ENCODE measurements at places on chromosomes 7 and 10.

DNA sequence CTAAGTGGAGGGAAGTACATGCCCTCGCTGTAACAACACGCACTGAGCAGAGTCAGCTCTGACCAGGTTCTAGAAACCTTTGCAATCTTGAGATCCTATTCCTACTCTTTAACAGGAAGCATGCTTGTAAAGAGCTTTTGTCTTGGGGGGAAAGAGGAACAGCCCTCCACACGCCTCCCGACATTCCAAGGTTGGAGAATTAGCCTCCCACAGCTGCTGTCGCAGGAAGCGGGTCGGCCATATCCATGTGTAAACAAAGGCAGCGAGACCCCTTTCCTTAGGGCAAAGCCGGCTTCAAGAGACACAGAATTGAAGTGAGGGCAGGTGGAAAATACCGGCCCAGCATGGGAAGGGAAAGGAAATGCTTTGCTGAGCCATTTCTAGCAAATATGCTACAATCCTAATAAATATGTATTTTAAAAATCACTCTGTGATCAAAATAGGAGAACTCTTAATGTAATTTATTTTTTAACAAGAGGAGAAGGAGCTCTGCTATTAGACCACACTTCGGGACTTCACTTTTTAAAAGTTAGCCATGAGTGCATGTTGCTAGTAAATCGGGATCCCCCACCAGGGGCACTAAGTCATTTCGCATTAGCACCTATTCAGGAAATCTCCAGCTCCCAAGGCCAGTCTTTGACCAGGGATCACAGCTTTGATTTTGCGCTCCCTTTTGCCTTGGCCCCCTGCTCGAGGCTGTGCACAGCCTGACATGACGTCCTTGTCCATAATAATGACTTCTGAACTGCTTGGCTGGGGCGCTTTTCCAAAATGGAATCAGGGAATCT, 55.9 kb downstream of the FAM204A start:
- no peak for DNase-seq

- DNase-seq = no peak
Measured at GRCh38 chr7:28984217-28984616, 26.1 kb upstream of the TRIL start.

GRCh38 chr7:42432644-42433043, 195.6 kb upstream of the GLI3 start:
- DNase-seq = no peak

DNA sequence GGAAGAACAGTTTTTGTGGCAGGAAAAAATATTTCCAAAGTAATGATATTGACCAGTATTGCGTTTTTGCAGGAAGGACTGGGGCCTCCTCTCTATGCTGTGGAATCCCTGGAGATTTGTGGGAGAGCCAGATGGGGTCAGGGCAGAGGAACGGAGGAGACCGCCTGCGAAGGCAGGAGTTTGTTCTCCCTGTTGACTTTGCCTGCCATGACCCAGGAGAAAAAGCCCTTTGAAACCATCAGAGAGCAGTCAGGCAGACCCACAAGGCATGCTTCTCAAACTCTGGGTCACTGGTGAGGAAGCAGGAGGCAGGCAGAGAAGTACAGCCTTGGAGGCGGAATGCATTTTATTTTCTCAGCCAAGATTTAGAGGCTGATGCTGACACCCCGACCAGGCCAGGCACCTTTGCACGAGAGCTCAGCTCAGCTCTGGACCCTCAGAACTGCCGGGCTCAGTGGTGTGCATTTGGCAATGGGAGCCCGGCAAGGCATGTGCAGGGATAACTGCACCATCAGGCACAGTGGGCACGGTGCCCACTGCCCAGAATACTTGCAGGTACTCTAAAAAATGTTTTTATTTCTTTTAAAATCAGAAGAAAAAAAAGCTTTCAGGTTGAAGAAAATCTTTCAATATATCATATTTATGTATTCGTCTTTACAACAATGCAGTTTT, 410.4 kb downstream of the RPS24 start:
- DNase-seq = no peak

- DNase-seq = no peak
Measured at GRCh38 chr7:131329176-131329570, 1.5 kb downstream of the MKLN1 start.

DNA sequence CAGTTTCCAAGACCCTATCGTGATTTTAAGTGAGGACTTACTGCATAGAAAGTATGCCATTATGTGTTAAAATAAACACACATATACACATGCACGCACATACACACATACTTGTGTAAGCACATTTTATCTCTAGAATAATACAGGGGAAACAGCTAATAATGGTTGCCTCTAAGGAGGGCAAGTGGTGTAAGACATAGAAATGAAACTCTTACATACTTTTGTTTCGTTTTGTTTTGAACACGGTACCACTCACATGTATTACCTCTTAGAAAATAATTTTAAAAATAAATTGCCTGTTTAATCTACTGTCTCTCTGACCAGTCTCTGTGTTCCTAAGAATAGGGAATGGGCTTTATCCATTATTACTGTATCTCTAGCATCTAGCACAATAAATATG, 49.2 kb downstream of the HERPUD2 start:
- DNase-seq = no peak

- DNase-seq = no peak
Measured at GRCh38 chr7:53001221-53001620, 34.2 kb upstream of the POM121L12 start.

DNA sequence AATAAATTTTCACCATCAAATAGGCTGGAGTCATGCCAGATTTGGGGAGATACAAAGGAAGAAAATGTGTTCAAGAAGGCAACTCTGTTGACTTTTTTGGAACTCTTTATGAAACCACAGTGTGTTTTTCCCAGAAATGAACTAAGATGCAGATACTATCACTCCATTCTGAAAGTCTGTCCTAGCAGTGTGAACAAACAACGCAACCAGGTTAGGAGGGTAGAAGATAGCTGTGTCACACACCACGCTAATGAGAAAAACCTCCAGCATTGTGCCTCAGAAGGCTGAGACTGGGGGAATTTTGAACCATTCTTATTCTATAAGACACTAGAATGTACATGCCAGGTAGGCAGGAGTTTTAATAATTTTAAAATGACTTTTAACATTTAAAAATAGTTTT, 15.9 kb upstream of the ATP6V0A4 start:
- no peak for DNase-seq

DNA sequence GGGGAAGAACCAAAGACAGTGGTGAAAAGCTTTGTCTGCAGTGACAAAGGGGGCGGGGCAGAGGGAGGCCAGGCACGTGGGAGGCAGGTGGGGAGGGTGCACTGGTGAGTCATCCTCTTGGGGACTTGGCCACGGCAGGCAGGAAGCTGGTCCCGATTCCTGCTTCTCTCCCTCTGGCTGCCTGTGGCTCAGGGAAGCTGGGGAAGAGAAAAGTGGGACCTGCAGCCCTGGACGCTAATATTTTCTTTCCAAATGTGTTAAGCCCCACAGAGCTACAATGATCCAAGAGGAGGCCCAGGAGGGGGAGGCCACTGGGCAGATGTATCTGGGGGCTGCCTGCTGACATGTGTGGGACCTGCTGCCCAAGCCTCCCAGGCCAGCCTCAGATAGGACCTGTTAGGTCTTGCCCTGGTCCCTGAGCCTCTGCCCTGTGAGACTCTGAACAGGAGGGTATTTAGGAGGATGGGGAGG, 231.8 kb downstream of the KCNMA1 start:
- DNase-seq = no peak

DNA sequence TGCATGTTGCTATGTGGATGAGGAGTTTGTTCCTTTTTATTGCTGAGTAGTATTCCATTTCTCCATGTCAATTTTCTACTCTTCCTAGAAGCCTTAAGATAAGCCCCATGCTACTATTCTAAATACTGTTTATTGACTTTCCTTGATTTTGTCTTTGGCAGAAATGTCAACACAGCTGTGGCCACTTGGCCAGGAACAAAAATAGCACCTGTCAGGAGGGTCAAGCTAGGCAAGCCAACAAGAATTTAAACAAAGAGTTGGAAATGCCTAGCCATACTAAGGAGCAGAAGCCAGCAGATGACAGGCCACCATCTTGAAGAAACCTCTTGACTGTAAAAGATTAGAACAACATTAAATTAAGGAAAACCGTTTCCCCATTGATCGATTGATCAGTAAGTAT, 34.7 kb downstream of the JAZF1 start:
- no peak for DNase-seq

DNA sequence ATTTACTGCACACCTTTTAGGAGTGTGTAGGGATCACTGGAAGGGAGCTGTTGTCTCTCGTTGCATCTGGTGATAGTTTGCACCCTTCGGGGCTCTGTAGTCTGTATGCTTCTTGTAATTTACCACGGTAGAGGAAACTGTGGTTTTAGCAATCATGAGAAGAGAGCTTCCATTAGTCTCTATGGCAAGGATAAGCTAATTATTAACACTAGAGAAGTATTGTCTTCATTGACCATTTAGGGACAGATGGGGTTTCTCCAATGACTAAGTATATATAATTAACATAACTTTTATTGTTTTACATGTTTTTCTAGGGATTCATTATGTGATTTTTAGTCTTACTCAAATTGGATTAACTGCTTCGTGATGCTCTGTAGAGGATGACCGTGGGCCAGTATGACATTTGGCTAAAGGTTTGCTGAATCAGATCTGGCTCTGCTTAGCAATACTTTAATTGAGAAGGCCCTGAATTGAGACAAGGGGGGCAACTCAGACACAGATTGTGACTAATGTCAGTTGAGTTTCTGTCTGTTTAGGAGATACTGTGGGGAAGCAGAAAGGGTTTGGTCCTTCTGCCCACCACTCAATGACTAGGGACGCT, 8.7 kb downstream of the SLC18A2 start:
- DNase-seq = no peak

DNA sequence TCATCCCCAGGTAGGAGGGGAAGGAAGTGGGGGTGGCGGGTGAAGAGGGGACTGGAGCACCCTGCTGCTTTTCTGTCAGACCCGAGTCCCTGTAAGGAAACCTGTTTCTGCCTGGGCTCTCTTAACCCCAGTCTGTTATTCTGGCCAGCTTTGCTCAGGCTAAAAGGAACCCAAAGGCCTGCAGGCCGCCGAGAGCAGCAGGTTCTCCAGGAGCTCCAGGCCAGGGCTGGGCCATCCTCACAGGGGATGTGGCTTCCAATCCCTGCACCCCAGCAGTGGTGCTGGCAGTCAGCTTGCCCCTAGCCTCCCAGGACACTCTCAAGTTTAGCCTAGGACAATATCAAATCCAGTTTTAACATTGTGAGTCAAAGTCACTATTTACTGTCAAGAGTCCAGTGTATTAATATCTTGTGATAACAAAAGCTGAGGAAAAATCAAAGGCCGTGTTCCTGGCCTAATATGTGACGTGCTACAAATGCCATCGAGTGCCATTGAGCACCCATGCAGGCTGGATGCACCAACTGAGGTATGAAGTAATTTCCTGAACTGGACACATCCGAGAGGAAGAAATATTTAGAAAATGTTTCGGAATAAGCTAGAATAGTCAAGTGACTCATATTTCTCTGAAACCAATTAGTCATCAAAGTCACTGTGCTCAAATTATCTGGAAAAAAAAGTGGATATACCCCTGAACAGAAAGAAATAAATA, 7.0 kb downstream of the PKD1L1 start:
- DNase-seq = no peak

- no peak for DNase-seq
Measured at GRCh38 chr10:70376436-70377378, 5.7 kb downstream of the LRRC20 start.

DNA sequence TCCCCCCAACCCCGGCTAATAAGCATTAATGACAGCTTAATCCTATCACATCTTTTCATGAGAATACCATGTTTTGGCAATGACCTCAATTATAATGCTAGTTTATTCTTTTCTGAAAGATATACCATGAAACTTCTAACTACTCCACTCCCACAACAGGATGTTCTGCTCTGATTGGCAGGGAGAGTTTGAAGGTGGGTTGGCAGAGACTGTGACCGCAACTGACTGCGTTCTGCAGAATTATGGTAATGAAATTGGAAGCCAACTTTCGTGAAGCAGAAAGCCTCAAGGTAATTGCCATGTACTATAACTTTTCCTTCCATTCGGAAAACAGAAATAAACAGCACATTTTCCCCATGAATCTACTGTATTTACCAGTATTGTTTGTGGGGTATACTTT, 288.2 kb upstream of the SEMA3D start:
- DNase-seq = no peak

GRCh38 chr7:117333168-117333567, 10.3 kb upstream of the WNT2 start:
- DNase-seq = no peak

DNA sequence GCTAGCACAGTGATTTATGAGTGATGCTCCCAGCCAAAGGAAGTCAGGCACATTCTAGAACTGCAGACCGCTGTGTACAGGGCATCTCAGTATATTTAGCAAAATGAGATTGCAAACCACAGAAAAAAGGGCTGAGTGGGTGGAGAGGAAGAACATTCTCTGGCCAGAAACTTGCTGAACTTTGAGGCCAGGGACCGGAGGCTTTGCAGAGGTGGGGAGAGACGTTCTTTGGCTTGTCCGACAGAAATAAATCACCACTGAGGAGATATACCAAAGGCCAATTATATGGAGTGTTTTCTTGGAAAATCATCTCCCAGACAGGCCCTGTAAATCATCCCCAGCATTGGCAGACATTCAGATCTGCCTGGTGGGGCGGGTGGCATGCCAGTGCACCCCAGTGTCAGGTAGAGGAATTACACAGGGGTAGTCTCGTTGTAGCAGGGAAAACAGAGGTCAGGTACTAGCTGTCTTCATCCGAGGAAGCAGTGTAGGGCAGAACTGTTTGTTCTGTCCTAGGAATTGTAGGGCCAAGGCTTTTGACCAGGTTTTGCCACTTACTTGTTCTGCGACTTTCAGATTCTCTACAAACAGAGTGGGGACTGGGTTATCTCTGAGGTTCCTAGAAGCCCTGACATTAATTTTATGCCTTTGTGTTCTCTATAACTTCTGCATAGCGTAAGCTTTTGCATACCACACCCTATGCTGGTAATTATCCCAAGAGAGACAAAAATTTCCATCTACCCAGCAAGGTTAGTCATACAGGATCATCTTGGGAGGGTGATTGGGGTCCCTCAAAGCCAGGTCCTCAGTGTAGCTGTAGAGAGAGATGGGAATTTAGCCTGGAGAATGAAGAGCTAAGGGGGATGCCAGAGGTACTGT, 655.6 kb downstream of the LRMDA start:
- DNase-seq = no peak

- no peak for DNase-seq
Measured at GRCh38 chr10:74925291-74925690, 98.9 kb downstream of the KAT6B start.

DNA sequence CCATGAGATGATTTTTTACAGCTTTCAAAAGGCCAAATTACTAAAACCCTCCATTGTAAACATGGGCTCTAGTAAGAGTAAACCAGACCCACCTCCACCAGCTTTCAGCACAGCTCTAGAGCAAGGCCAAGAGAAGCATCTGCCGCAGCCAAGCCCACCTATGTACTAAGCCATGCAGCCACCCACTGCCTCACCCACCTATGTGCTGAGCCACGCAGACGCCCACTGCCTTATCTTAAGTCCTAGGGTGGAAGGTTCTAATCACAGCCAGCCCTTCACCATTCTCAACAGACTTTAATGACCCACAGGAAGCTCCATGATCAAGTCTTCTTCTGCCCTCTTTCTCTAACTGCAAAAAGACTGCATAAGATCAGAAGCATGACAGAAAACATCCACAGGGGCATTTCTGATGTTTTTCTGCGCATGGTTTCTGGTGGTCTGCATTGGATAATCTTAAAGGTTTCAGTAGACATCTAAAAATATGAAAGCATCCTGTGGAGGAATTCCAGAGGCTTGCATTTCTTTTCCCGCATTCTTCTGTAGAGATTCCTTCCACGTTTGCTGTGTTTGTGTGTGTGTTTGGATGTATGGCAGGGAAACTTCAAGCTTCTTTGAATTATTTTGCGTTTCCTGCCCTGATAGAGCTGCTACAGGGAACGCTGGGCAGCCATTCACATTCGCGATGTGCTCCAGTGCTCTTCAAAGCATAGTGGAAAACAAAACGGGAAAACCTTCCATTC, 286.1 kb upstream of the KLF6 start:
- DNase-seq = no peak

- DNase-seq = no peak
Measured at GRCh38 chr10:86284355-86285105, 82.1 kb downstream of the GRID1 start.

Data from activated naive CD4-positive, alpha-beta T cell treated with Interleukin-2 at 50 U/mL for 16 hours (primary cell).